ENCODE measurements at places on chromosomes 16 and 17.

GRCh38 chr16:79393564-79393963 lies 207.0 kb downstream of the MAF start:
- DNase-seq, result no peak

GRCh38 chr16:89164847-89165680 lies 6.5 kb upstream of the CDH15 start:
- no peak for DNase-seq

- DNase-seq, result no peak
Measured at GRCh38 chr16:79707876-79708275, 107.3 kb upstream of the MAF start.

DNA sequence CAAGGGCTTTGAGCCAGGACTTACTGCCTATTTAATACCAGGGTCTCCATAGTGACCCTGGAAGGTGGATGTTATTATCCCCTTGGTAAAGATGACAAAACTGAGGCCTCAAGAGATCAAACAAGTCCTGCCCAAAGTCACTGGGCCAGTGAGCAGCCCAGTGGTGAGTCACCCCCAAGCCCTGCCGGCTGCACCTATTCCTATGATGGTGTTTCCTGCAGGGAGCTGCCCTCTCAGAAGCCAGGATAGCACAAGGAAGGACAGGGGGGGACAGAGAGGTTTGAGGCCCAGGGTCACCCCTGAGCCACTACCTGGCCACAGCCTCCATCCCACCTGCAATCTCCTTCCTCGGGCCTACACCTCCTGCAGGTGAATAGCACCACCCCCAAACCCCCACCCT lies 90.9 kb downstream of the SDK2 start:
- no peak for DNase-seq

DNA sequence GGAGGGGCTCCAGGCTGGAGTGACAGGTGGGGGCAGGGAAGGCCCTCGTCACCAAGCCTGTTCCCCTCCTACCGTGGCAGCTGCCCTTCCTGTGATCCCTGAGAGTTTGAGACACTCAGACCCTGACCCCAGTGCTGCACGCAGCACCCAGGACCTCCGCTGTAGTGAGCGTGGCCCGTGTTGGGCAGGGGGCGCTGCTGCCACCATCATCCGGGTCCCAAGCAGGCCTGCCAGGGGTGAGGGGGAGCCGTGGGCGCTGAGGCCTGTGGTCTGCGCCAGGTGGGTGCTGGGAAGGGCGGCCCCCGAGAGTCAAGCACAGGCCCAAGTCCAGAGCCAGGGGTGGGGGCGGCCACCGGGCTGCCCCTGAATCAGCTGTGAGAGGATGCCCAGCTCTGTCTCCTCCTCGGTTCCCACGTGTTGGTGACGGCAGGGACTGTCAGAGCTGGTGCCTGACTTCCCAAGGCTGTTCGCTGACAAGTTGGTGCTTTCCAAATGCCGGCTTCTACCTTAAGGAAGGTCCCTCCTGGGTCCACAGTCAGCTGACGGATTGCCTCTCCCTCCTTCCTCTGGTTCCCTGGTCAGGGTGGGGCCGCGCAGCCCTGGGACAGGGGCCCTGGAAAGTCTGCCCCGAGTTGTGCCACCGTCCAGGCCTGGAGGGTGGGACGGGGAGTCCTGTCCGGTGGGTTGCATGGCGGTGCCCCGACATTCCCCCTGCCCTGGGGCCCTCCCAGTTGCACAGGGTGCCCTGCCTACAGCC lies 31.1 kb downstream of the TPSG1 start:
- DNase-seq, result no peak

DNA sequence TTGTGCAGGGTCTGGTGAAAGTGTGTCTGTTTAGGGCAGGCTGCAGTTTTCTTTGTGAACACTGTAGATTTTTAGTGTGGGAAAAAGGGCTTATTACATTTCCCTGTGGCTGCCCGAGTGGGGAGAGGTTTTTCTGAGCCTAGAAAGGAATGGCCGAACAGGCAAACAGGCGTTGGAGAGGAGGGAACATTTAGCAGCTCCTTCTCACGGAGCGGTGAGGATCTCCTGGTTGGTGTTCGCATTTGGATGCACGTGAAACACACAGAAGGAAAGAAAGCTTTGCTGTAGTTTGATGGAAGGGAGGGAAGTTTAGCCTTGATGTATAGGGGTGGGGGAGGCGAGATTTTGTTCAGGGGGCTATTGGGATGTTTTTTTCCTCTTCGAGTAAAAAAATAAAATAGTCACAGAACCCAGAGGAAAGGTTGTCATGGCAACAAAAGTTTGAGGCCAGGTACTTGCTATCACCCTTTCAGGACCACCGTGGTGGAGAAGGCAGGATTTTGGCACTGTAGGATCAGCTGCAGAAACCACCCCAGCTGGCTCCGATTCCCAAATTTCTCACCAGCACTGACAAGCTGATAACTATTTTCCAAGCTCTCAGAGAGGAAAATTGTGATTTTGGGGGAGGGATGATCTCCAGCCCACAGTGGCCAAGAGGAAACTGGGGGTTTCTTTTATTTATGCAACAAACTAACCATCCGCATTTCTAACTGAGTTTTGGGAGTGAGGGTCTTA lies 3.5 kb downstream of the GSG1L start:
- no peak for DNase-seq

DNA sequence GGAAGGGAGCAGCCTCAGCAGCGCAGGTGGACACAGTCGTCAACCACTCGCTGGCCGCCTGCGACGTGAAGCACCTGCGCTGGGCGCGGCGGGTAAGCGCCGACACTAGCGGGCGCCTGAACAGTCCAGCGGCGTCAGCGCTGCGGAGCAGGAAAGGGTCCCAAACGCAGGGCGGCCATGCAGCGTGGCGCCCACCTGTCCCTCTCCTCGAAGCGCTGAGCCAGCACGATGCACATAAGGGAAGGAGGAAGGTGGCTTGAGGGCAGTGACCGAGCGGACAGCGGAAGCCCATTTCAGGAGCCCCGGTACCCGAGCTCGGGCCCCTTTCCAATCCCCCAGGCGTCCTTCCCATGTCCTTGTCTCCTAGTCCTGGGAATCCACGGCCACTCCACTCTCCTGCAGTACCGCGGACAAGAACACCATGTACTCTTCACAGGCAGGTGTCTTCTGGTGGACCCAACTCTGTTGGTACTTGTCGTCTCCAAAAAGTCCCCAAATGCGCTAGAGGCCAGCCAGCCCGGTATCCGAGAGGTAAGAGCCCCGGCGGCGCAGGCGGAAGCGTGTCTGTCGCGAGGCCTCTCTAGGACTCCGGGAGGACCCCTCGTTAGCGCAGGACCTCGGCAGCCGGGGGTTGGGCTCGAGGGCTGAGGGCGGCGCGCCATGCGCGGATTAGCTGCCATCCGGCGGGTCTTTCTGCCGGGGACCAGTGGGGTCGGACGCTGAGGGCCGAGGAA lies 14.4 kb downstream of the ZNF232 start:
- no peak for DNase-seq

DNA sequence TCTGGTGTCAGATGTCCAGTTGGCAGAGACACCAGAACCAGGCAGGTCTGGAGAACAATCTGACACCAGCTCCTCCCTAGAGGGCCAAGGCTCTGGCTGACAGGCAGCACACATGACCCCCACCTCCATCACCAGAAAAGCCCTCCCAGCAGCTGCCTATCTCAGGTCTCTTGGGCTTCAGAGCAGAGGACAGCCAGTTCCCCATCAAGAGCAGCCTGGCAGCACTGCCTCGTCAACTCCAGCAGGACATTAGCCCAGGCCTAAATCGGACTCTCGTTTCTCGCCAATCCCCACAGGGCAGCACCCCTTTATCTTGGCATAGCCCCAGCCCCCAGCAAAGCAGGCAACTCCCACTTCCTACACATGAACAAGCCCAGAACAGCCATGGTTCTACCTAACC lies 4.4 kb downstream of the JUP start:
- DNase-seq, result no peak

- DNase-seq, result peak; percentile 54
Measured at GRCh38 chr17:59425085-59425931, 93.9 kb downstream of the YPEL2 start.

DNA sequence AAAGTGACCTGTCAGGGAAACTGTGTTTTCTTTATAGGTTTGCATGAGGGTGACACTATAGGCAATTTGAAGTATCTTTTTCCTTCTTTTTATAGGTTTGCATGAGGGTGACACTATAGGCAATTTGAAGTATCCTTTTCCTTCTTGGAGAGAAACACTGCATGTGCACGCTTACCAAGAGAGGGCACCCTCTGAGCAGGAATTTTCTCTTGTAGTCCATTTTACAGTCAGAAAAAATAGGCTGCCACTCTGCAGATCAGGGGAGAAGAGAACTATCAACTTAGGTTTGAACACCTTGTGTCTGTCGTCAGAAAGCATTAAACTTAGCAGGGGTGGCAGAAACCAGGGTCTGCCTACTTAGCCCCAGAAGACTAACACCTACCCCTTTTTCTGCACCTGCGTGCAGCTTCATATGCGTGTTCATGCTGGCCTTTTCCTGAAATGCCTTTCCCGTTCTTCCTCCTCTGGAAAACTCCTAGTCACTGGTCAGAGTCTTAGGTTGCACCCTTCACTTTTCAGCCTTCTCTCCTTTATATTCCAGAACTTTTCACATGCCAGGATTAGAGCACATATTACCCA lies 16.4 kb upstream of the SMIM36 start:
- peak; percentile 48 for DNase-seq
